T47D (cell line): ENCODE measurements at places on chromosomes 11 and 22.

DNA sequence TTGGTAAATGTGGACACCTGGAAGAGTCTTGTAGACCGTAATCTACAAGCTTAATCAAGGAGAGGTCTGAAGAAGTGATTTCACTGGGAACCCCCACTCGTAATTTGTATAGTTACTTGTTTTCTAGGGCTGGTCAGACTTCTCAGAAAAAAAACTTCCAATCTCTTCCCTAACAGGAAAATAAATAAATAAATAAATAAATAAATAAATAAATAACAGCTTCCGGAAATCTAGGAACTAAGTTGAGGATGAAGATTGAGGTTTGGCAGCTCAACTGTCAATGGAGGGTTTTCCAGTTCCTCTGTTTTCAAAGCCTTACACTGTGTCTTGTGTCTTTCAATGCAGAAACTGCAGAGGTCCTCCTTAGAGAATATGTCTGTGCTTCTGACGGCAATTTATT lies 17.7 kb upstream of the TYR start:
- peak; percentile 7 for DNase-seq

DNA sequence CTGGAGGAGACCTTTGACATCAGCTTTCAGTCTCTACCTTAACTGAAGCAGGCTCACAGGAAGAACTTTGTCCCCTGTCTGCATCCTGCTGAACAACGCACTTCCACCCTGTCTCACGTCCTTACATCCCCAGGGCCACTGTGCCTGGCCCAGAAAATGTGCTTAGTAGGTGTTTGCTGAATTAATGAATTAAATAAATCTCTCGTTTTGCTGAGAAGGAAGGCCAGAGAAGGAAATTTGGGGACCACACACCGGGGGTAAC lies 54.3 kb upstream of the CREB3L1 start:
- DNase-seq, result no peak

GRCh38 chr11:32033067-32033466 lies 57.8 kb upstream of the RCN1 start:
- no peak for DNase-seq

DNA sequence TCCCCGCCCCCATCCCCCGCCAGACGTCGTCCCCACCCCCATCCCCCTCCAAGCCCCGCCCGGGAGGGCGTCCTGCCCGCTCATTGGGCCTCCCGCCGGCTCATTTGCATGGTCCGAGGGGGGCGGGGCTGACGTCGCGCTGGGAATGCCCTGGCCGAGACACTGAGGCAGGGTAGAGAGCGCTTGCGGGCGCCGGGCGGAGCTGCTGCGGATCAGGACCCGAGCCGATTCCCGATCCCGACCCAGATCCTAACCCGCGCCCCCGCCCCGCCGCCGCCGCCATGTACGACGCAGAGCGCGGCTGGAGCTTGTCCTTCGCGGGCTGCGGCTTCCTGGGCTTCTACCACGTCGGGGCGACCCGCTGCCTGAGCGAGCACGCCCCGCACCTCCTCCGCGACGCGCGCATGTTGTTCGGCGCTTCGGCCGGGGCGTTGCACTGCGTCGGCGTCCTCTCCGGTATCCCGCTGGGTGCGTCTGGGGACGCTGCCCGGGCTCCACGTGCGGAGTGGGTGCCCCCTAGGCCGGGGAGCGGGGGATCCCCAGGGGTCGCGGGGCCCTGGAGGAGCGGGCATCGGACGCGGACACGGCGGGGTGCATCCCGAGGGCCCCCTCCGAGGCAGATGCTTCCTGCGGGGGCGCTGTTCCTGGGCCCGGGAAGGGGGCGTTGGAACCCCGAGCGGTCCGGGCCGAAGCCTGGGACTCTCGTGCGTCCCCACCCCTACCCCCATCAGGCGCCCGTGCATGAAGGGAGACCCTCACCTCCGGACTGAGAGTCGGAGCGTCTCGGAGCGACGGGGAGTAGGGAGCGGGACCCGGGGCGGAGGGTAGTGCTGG lies at the start of gene PNPLA3:
Gene PNPLA3 (plus strand): TSS at position 175 of the 834 bp plus-strand sequence. CDS start 107 bp downstream, at position 282.
- peak; percentile 91 for DNase-seq

DNA sequence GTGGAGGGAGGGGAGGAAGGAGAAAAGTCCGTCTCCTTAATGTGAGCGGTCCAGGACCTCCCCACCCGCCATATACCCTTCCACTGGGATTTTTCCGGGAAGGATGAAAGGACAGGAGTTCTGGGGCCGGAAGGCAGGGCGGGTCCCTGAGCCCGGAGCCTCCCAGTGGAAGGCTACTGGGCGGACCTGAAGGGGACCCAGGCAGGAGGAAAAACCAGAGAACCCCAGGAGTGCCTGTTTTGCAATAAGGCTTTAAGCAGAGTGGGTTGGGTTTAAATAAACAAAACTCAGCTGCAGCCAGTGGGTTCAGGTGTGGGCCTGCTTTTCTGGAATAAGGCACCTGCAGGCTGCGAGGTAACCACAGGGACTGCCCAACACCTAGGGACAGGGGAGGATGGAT lies 1.7 kb upstream of the CELSR1 start:
- peak; percentile 81 for DNase-seq

GRCh38 chr11:60771879-60772525 lies 13.1 kb upstream of the MS4A10 start:
- DNase-seq, result no peak

GRCh38 chr11:93727985-93728791 lies 13.1 kb downstream of the TAF1D start:
- no peak for DNase-seq

DNA sequence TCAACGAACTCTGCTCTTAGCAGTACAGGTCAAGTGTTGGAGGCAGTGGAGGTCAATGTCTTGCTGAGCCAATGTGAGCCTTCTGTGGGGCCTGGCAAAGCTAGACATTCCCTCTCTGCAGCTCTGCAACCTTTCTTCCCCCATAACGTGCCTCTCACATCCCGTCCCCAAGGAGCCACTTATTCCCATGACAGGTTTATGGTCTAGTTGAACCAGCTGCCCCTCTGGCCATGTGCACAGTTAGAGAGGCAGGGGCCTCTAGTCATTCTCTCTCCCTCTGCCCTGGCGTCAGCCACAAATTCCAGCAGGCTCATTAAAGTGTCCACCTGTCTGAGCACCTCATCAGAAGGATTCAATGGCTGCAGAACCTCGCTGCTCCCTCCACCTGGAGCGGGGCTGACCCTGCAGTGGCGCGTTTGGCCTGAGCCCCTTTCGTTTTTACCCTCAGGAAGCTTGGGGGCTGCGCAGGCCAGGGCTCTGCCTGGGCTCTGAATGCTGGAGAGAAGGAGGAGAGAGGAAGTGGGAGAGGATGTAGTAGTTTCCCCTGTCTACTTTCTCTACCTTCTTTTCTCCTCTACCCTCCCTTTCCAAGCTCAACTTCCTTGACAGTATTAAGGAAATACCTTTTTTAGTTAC lies 302.1 kb upstream of the B3GAT1 start:
- DNase-seq, result no peak

DNA sequence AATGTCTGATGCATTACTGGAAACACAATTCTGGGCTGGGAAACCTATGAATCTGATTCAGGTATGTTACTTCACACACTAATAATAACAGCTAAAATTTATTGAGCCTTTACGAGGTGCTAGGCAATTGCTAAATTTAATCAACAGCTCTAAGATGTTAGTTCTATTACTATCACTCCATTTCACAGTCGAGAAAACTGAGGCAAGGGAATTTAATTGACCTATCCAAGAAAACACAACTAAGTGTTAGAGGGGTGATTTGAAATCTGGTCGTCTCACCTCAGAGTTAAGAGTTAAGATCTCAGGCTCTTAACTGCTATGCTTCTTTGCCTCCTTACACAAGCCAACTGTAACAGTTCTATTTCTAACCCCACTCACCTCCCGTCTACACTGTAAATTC lies 8.8 kb downstream of the MAML2 start:
- DNase-seq, result no peak

DNA sequence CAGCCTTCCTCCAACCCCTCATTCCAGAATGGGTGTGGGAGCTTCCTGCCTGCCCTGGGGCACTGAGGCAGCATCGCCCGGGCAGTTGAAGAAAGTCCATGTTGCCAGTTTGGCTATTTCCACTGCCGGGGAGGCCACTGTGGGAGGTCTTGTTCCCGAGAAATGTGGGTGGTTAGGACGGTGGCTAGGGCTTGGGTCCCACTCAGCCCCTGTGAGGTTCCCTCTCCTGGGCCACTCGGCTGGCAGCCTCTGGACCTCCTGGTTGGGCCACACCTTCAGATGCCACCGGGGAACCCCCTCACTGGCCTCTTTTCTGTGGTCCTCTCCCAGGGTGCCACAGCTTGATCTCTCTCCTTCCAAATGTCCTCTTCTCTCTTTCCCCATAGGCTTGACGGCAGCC lies 5.1 kb upstream of the PPP6R3 start:
- DNase-seq, result no peak

GRCh38 chr11:13672576-13673210 lies 4.2 kb downstream of the FAR1 start:
- no peak for DNase-seq

DNA sequence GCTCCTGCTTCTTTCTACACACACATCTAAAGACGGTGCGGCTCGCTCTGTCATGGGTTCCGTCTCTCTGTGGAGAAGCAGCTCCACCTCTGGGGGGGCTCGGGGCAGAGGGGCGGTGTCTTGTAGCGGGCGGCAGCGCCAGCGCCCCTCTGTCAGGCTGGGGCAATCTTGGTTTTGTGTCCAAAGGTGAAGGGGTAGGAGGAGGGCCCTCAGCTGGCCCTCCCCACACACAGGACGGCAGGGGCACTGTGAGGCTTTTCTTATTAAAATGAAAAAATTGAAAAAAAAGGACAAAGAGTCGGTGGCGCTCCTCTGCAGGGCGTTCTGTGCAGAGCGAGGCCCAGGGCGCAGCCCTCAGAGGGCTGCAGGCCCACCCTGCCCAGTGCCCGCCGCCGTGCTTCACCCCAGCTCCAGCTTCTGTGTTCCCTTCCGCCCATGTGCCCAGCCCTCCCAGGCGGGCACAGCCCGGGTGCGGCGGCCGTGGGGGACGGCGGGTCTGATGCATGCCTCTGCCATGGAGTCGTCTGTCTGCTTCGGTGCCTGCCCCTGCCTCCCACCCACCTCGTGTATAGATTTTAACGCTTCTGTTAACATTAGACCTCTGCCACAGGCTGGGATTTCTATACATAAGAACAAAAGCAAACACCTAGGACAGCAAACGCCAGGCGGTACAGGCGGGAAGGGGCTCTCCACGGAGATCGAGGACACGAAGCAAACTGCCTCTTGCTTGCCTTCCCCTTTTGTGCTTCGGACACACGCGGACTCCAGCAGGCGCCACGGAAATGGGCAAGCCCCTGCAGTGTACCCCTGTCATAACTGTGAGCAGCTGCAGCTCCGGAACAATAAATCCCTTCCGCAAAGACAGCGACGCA lies 24.5 kb downstream of the MOB2 start:
- DNase-seq, result no peak

GRCh38 chr11:22878604-22879003 lies 18.3 kb upstream of the CCDC179 start:
- DNase-seq, result no peak

DNA sequence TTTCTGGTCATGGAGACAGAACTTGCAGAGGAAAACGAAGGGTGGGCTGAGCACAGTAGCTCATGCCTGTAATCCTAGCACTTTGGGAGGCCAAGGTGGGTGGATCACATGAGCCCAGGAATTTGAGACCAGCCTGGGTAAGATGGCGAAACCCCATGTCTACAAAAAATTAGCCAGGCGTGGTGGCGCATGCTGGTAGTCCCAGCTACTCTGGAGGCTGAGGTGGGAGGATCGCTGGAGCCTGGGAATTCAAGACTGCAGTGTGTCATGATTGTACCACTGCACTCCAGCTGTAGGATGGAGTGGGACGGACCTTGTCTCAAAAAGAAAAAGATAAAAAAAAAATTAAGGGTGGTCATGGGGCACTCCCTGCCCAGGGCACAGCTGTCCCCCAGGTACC lies 5.9 kb downstream of the SERPINH1 start:
- no peak for DNase-seq

- DNase-seq, result no peak
Measured at GRCh38 chr11:111921541-111922230, 3.0 kb downstream of the C11orf52 start.

DNA sequence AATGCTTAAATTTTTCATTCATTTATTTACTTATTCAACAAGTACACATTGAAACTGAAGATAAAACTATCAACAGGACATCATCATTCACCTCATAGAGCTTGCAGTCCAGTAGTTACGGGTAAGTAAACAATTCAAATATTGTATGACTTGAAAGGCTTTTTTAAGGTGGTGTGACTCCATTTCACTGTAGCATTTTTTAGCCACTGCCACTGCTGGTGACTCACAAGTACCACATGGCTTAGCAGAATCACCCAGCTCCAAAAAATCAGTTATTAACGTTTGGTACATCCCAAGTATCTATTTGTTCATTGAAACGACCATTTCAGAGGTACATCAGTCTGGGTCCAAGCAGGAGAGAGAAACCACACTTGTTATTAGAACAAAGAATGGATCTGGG lies 427.9 kb upstream of the DDI1 start:
- no peak for DNase-seq

- DNase-seq, result no peak
Measured at GRCh38 chr11:83150450-83150849, 6.5 kb upstream of the PCF11 start.

GRCh38 chr11:110878513-110878912 lies 166.3 kb upstream of the ARHGAP20 start:
- no peak for DNase-seq

GRCh38 chr11:110463153-110463552 lies 33.4 kb downstream of the FDX1 start:
- peak; percentile 68 for DNase-seq

GRCh38 chr11:10076458-10077141 lies 217.4 kb downstream of the SBF2 start:
- peak; percentile 35 for DNase-seq

DNA sequence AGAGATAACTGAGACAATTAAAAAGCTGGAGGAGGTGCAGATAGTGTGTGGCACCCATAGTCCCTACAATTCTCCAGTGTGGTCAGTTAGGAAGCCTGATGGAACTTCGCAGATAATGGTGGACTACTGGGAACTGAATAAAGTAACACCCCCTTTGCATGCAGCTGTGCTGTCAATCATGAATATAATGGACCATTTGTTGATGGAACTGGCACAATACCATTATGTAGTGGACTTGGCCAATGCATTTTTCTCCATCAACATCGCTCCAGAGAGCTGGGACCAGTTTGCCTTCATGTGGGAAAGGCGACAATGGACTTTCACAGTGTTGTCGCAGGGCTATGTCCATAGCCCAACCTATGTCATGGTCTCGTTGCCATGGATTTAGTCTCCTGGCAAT lies 324.2 kb downstream of the TMEM135 start:
- DNase-seq, result no peak
